ENCODE measurements at places on chromosomes 6 and 20.

GRCh38 chr6:152532556-152533422 is 104.4 kb downstream of the SYNE1 start:
- DNase-seq = no peak

DNA sequence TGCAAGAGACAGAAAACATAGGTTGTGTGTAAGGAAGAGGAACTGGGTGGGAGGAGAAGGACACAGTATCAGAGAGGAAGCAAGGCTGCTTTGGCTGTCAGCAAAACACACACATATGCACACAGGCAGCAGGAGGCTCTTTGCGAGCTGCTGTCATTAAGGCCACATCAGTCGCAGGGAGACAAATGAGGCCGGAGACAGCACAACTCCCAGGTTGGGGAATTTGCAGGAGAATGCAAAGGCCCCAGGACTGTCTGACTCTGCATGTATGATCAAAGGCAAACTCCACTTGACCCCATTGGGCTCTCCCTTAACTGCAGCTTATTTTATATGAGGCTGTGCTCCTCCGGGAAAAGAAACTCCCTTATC is 35.3 kb downstream of the METTL24 start:
- DNase-seq = no peak

DNA sequence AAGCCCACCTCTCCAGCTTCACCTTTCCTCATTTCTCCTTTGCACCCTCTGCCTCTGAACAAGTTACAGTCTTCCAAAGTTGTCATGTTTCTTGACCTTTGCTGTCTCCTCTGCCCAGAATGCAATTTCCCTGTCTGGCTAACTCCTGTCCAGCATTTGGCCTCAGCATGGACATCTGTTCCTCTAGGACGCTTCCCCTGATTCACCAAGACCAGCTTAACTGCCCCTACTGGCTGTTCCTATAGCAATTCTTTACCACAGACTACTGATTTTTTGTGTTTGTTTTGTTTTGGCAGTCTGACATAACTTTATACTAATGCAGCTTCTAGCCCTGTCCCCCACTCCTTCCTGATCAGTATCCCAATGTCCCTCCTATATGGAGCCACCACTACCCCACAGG is 13.4 kb downstream of the GNL1 start:
- DNase-seq = no peak

DNA sequence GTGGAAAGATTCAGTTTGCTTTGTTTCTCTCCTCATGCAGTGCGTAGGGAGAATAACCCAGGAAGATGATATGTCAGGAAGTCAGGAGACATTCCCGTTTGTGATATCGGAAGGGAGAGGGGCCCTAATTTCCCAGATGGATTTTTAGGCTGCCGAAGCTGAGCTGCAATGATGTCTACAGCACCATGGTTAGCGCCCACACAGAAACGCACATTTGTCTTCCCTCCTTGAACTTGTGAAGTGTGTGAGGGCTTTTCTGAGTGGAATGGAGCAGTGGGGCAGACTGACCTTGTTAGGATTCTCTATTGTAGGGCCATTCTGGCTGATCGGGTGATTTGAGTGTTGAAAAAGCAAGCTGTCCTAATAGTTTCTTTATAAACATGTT is 191.3 kb upstream of the ARG1 start:
- DNase-seq = no peak

Data from HAP-1 (cell line).